Activated B cell treated with CpG ODN at 0.5 μM for 24 hours (primary cell): ENCODE measurements at places on chromosomes 7 and 10.

DNA sequence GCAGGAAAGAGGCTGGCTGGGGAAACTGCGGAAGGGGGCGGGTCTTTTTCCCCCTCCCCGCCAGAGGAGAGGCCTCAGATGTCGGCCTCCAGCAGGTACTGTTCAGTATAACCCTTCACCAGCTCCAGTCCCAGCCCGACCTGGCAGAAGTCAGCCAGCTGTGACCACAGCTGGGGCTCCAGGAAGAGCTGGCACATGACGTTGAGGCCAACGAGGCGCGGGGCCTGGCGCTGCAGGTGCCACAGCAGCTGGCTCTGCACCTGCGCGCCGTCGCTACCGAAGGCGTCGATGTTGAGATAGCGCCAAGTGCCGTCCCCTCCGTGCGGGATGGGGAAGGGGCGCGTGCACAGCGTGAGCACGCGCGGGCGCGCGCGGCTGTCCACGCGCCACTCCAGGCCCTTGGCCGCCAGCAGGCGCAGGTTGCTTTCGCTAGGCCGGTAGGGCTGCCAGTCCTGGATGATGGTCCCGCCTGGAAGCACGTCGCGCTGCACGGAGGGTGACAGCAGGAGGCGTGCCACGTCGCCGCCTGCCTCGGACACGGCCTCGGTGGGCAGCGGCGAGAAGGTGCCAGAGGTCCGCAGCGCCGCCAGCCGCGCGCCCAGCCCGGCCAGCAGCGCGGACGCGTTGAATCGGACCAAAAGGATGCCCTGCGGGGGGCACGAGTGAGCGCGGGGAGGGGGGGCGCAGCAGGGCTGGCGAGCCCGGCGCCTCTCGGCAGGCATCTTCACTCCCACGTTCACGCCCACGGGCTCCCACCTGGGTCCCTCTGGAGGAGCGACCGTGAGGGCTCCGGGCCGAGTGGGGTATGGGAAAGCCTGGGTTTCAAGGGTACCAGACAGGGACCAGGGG lies 6.9 kb upstream of the VGF start:
- H3K27me3 ChIP-seq, result peaks cover 73% of the 10 kb centered on the region
- H3K4me1 ChIP-seq, result peaks cover 49% of the 10 kb centered on the region
- H3K27ac ChIP-seq, result no peak overlapping the region
- no peak overlapping the region for H3K4me3 ChIP-seq

- peaks cover 3% of the 10 kb centered on the region for H3K27me3 ChIP-seq
- no peak overlapping the region for H3K27ac ChIP-seq
- H3K36me3 ChIP-seq, result no peaks in the 10 kb centered on the region
- no peak overlapping the region for H3K4me3 ChIP-seq
- peaks cover 7% of the 10 kb centered on the region for H3K4me1 ChIP-seq
These were observed 6.1 kb upstream of the GRK5 start for GRCh38 chr10:119201233-119201632.

GRCh38 chr7:139232377-139232717 lies 1.3 kb downstream of the UBN2 start:
- H3K36me3 ChIP-seq, result peaks cover 12% of the 10 kb centered on the region
- DNase-seq, result no peak
- peak overlapping the region; percentile 53 for H3K27ac ChIP-seq
- peak overlapping the region; percentile 89 for H3K4me3 ChIP-seq

GRCh38 chr10:94037286-94037685 lies 43.6 kb downstream of the PLCE1 start:
- no peak overlapping the region for H3K27ac ChIP-seq
- no peaks in the 10 kb centered on the region for H3K36me3 ChIP-seq
- H3K4me1 ChIP-seq, result no peaks in the 10 kb centered on the region
- DNase-seq, result no peak
- no peak overlapping the region for H3K4me3 ChIP-seq
